ENCODE measurements at places on chromosomes 7 and 10.

DNA sequence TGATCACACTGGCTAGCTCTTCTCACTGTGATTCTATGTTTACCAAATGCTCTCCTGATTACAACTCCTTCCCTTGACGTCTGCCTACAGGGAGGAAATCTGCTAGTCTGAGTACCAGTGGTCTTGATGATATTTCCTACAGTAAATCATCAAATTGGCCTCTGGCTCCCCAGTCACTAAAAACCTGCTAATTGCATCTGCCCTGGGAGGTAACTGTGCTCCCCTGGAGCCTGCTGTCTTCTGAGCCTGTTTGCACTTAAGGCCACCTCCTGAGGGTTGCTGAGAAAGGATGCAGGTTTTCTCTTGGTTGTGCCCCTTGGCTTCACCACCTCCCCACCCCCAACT, 56.0 kb downstream of the ELMO1 start:
- DNase-seq, result no peak

DNA sequence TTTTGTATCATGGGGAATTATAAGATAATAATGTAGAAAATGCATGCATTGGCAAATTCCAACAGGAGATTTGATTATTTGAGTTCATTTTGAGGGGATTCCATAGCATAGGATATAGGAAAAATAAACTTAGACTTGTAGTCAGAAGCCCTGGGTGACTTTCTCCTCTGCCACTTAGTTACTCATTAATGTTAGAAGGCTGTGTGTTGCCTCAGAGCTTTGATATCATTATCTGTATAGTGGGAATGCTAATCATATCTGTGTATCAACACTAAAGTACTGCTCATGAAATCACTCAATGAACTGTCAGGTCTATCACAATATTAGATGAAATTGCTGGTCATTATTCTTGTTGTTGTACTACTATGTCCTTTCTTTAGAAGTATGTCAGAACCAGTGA, 23.0 kb upstream of the TEX47 start:
- no peak for DNase-seq

GRCh38 chr7:112205343-112206237, 609 bp downstream of the DOCK4 start:
- no peak for DNase-seq

DNA sequence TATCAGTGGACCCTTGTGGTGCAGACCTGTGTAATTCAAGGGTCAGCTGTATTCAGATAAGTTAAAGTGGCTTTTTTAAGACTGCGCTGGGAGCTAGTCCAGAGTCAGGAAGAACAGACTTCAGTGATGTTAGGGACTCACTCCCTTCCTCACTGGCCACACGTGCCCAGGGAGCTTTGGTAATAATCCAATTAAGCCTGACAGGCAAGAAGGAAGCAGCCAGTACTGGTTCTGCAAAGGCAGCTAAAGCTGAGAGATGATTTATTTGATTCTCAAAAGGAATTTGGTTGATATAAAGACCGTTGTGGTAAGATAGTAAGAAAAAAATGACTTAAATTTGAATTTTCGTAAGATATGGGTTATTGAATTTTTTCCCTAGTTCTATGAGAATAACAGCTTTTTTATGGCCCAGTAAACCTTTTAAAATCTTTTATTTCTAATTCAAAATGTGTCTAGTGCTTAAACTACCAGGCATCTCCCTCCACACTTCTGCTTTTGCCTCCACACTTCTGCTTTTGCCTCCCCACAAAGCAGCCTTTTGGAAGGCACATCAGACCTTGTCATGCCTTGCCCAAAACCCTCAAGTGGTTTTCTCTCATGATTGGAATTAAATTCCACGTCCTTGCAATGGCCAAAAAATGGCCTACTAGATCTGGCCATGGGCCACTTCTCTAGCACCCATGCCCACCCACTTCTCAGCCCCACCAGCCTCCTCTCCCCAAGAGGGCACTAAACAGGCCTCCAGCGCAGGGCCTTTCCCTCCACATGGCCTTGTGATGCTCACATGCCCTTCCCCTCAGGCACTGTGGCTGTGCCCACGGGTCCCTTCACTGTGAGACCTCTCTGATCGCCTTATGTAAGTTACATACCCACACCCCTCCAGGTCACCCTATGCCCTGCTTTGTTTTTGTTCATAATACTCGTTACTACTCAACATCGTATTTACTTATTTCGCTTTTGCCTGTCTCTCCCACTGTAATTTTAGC, 92.5 kb downstream of the POU6F2 start:
- DNase-seq, result no peak

DNA sequence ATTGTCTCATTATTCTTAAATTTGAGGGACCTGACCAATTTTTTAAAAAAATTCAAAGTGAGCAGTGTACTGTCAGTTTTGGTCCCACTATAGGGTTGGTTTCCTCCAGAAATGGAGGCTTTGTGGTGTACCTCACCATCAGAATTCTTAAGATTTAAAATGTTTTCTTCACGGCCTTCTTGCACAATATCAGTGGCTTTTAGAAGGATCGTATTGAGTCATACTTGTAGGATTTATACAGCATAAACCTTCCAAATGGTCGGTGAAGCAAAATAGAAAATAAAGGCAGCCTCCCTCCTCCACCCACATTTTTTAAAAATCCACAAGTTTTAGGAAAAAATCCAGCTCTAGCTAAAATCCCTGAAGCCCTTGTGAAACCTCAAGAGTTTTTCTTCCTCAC, 126.4 kb downstream of the RNLS start:
- DNase-seq, result no peak

- no peak for DNase-seq
Observed at GRCh38 chr10:59674215-59674836, 35.3 kb downstream of the SLC16A9 start.

DNA sequence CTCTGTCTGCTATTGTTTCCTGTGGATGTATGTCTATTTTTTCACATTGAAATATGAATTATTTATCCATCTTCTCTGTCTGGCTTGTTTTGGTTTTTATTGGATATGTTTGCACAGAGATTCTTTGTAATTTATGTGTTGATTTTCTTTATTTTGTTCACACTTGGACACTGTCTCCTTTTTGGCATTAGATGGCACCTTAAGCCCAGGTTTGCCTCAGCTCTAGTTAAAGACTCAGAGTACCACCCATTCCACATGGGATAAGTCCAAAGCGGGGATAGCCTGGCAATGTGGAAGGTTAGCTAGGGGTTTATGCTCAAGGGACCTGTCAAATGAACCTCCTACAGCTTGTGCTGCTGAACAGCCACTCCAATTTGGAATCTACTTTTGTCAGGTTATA, 14.1 kb downstream of the FEZF1 start:
- DNase-seq, result no peak

DNA sequence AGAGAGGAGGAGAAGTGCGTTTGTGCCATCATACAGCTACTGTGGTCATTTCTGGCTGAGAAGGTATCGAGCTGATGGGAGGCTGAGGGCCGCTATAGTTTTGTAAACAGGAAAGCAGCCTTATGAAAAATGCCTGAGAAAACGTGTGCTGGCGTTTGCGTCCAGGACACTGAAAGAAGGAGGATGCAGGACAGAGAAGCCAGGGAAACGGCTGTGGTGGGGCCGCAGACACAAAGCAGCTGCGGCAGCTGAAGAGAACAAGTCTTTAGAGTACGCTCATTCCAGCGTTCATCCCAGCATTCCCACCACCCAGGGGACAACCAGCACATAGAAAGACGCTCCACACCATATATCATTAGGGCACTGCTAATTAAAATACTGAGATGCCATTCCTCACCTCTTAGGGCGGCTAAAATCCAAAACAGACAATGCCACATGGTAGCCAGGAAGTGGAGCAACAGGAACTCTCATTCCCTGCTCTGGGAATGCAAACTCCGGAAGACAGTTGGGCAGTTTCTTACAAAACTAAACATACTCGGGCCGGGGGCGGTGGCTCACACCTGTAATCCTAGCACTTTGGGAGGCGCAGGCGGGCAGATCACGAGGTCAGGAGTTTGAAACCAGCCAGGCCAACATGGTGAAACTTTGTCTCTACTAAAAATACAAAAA, 18.4 kb downstream of the GNA12 start:
- no peak for DNase-seq

All from NCI-H1048 (cell line).